ENCODE measurements at places on chromosomes 1 and 21.

- H3K27me3 ChIP-seq, result no peaks in the 10 kb centered on the region
- H3K4me1 ChIP-seq, result peaks cover 67% of the 10 kb centered on the region
- no peak overlapping the region for H3K27ac ChIP-seq
- H3K36me3 ChIP-seq, result peaks cover 3% of the 10 kb centered on the region
Measured at GRCh38 chr1:160772331-160772730, 23.6 kb upstream of the LY9 start.

DNA sequence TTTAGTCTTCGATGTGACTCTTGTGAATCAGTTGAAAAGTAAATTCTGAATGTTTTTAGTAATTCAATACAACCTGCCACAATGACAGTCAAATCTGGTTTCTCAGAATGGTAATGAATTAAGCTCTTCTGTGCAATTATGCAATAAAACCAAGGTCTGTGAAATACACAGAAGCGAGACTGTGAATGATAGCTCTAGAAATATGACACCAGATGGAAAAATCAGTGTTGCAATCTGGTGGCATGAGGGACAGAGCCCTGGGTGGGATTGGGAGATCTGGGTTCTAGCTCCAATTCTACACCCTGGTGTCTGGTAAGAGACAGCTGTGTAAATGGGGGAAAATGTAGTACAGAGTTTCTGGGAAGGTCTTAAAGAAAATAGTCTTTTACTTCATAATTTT lies 586.4 kb upstream of the ZRANB2 start:
- H3K4me3 ChIP-seq, result no peak overlapping the region
- H3K4me1 ChIP-seq, result no peaks in the 10 kb centered on the region
- no peaks in the 10 kb centered on the region for H3K27me3 ChIP-seq
- no peak overlapping the region for H3K27ac ChIP-seq
- DNase-seq, result no peak

DNA sequence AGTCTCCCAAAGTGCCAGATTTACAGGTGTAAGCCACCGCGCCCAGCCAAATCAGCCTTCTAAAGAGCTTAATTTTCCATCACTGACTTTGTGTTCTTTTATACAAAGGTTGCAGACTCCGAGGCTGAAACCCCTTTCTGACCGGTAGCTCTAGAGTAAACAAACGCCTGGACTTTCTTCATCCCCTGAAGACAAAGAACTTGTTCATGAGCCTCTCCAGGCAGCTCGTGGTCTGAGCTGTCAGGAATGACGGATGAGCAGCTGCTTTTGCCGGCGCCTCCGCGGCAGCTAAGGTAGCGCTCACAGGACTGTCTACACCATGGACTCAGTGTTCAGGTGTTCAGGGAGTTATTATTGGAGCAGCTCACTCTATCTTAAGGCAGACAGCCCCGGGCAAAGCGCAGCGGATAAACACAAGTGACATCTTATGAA lies 128.5 kb upstream of the ERRFI1 start:
- no peak overlapping the region for H3K4me3 ChIP-seq
- peaks cover 40% of the 10 kb centered on the region for H3K4me1 ChIP-seq
- DNase-seq, result no peak
- no peak overlapping the region for H3K27ac ChIP-seq
- peaks cover 2% of the 10 kb centered on the region for H3K36me3 ChIP-seq
- H3K27me3 ChIP-seq, result peaks cover 20% of the 10 kb centered on the region

- no peak overlapping the region for H3K27ac ChIP-seq
- DNase-seq, result no peak
- H3K4me3 ChIP-seq, result no peak overlapping the region
Measured at GRCh38 chr1:11522400-11523235, 43.7 kb downstream of the DISP3 start.

GRCh38 chr1:88062650-88063153 lies 621.4 kb upstream of the PKN2 start:
- no peak overlapping the region for H3K4me3 ChIP-seq
- no peak for DNase-seq
- H3K4me1 ChIP-seq, result no peaks in the 10 kb centered on the region
- no peak overlapping the region for H3K27ac ChIP-seq
- no peaks in the 10 kb centered on the region for H3K36me3 ChIP-seq

GRCh38 chr1:240591564-240591963 lies 20.4 kb downstream of the GREM2 start:
- no peaks in the 10 kb centered on the region for H3K27me3 ChIP-seq
- no peak for DNase-seq
- no peak overlapping the region for H3K27ac ChIP-seq
- no peaks in the 10 kb centered on the region for H3K4me1 ChIP-seq

GRCh38 chr1:115727706-115728249 lies 40.7 kb downstream of the CASQ2 start:
- no peak overlapping the region for H3K4me3 ChIP-seq
- no peak for DNase-seq
- no peaks in the 10 kb centered on the region for H3K27me3 ChIP-seq
- no peak overlapping the region for H3K27ac ChIP-seq
- H3K36me3 ChIP-seq, result no peaks in the 10 kb centered on the region

DNA sequence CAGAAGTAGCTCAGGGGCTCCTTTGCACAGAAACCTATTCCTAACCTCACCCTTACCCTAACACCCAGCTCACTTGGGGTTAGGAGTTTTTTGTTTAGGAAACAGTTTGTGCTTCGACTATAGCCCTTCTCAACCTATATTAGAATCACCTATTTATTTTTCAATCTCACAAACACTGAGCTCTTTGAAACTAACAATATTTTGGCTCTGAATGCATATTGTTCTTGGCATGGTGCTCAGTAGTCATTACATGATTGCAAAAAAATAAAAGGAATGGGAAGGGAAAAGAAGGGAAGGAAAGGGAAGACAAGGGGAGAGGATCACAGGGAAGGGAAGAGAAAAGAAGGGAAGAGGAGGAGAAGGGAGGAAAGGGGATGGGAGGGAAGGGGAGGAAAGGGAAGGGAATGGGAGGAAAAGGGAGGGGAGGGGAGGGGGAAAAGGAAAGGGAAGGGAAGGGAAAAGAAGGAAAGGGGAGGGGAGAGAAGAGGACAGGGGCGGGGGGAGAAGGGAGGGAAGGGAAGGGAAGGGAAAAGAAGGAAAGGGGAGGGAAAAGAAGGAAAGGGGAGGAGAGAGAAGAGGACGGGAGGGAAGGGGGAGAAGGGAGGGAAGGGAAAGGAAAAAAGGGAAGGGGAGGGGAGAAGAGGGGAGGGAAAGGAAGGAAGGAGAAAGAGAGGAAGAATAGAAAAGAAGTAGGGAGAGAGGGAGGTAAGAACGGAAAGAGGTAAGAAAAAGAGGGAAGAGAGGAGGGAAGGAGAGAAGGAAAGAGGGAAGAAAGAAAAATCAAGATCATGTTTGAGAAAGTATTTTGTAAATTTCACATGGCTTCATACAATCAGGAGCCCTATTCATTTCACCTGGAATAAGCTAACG lies 484.1 kb upstream of the NFIA start:
- no peak overlapping the region for H3K4me3 ChIP-seq
- no peaks in the 10 kb centered on the region for H3K36me3 ChIP-seq
- H3K27me3 ChIP-seq, result no peaks in the 10 kb centered on the region
- DNase-seq, result no peak

All from activated T-helper 1 cell treated with anti-CD3 and anti-CD28 coated beads, Interleukin-12 subunit alpha, Interleukin-12 subunit beta, Interleukin-2, Interleukin-4 antibody, amounts not matched to agents 30 ng/mL and 10 ng/mL and 1 ng/mL, durations not matched to agents 14 hours and 24 hours and 36 hours (primary cell).